Activated T-cell treated with anti-CD3 and anti-CD28 coated beads, Interleukin-2, amount 50 U/mL, for 4 hours (primary cell): ENCODE measurements at places on chromosomes 7 and 10. TPM values are rescaled to one million over a fixed set of nuclear protein-coding genes. Genes with fewer than 3 reads are reported as not detected.

- no peak for DNase-seq
These were observed 605.3 kb upstream of the FOXK1 start for GRCh38 chr7:4076701-4077294.

- no peak for DNase-seq
These were observed 51.6 kb downstream of the SLIT1 start for GRCh38 chr10:97134110-97134509.

OR9A2 gene
- not detected for total RNA-seq

HYAL4 gene
- total RNA-seq: not detected

PDK4 gene
- total RNA-seq: 0.33 TPM

MRLN gene
- not detected for total RNA-seq
